HS-5 (cell line): ENCODE measurements at places on chromosomes 7 and 10.

DNA sequence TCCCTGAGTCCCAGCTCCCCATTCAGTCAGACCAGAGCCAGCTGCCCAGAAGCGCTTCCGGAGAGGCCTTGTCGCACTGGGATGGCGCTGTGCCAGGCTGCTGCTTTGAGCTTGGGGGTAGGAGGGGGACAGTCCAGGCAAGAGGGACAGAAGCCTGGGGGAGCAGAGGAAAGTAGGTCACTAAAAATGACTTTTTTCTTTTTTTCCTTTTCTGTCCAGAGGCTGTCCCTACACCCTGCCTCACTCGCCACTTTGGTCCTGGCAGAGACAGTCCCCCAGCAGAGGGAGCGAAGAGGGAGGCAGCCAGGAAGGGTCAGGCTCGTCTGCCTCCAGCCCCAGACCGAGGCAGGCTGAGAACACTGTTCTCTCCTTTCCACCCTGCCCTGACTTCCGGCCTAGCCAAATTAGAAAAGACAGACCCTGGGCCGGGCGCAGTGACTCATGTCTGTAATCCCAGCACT, 15.8 kb upstream of the TRIM8 start:
- DNase-seq = no peak

DNA sequence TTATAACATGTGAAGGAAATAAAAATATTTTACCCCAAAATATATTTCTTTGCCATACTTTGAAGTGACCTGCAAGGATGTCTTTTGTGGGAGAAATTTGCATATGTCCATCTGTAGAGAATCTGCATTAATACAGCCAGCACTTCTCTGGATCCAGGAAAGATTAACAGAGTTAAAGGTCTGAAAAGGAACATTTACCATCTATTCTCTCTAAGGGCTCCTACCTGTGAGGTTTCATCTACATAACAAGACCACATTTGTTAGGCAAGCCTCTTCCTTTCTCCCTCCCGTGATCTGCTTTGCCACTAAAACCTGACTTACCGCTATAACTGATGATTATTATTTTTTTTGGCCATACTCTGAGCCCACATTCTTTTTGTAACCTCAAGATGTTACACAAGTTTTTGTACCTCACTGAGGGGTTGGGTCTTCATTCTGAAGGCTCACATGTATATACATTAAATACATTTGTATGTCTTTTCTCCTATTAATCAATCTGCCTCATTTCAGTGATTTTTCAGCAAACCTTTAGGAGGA, 129.4 kb downstream of the AKR1D1 start:
- no peak for DNase-seq

GRCh38 chr10:93799155-93799708, 41.5 kb downstream of the LGI1 start:
- no peak for DNase-seq

DNA sequence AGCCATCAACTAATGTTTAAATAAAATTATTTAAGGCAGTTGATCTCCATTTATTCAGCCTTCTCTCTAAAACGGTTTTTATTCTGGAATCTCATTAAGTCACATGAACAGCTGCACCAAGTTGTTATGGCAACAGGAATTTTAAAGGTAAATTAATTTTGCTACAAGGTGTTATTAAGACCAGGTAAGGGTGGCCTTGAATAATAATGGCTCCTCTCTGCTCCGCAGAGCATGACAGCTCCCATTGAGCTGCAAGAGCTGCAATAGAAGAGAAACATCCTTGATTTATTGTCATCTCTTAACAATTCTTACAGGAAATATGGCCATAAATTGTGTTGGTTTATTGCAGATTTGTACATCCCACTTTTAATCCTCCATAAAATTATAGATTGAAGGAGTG, 165.8 kb downstream of the KLF6 start:
- no peak for DNase-seq

- DNase-seq = no peak
Measured at GRCh38 chr7:134391223-134391622, 67.7 kb downstream of the AKR1B1 start.

- DNase-seq = no peak
Measured at GRCh38 chr7:107291434-107291833, 122.6 kb downstream of the HBP1 start.

DNA sequence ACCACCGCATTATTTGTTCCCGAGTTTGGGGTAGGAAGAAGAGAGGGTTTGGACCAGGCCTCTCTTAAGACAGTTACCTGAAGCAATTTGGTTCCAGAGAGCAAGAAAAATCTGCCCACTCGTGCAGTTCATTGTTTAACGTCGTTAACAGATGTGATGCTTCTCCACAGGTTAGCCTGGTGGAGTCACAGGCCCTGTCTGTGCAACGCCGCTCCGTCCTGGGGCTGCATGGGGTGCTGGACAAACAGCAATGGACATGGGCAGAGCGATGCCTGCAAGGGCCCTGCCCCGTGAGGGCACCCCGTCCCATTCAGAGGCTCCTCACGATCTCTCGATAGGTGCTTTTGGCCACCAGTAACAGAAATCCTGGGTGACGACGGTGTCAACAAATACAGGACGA, 9.7 kb downstream of the FOXL3 start:
- DNase-seq = no peak

DNA sequence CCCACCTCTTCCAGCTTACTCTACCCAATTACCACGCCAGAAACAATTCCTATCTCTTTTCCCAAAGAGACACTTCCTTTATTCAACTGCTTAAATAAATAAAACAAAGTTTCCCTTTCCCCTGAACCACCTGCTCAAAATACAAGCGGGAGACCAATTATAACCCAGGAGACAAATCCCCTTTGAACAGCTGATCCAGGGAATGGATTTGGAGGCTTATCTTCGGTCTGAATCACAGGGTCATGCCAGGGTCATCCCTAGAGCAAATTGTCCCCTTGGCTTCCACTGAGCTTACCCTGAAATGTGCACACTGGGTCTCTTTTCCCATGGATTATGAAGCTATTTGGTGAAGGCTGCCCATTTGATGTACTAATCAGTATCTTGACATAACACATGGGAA, 99.9 kb upstream of the JAZF1 start:
- no peak for DNase-seq

GRCh38 chr7:50920031-50920635, 137.4 kb upstream of the GRB10 start:
- DNase-seq = no peak

DNA sequence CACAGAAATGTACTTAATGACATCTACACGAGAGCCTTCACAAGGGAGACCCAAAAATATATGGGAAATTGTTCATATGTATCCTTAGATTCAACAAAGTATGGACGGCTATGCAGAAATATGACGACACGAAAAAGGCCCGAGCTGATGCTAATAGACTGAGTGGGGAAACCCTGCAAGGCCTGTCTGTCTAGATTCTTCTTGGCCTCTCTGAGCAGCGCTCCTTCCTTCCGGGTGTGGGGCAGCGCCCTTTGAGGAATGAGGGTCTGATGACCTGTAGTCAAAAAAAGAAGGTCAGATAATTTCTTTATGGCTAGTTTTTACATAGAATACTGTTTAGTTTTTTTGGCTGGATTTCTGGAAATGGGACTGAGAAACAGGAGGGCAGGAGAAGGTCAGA, 192.8 kb upstream of the AKR1E2 start:
- DNase-seq = no peak

- DNase-seq = no peak
Measured at GRCh38 chr7:106419455-106420182, 134.8 kb upstream of the NAMPT start.

DNA sequence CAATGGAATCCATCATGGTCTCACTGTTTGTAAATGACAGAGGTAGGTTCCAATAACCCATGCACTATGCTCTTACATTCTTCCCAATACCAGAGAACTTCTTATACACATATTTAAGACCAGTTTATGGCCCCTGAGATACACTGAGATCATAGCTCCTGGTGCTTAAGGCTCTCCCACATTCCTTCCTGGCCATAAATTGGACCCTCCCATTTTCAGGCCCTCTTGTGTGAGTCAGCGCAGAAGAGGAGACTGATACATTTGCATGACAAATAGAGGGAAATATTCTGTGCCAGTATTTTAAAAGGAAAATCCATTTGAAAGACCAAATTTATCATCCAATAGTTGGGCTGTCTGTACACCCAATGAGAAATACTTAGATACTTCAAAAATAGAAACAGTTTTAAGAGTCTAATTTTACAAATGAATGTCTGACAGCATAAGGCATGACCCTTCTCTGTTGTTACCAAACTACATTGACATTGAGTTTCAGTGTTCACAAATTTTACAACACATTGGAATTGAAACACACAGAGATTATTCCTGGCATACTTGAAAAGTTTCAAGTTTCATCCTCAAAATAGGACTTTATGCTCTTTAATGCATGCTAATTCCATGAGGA, 35.3 kb downstream of the SLC16A9 start:
- DNase-seq = peak; percentile 69

- no peak for DNase-seq
Measured at GRCh38 chr10:125350519-125350918, 190.2 kb upstream of the CTBP2 start.

- no peak for DNase-seq
Measured at GRCh38 chr7:1055956-1056784, 11.8 kb downstream of the GPR146 start.

DNA sequence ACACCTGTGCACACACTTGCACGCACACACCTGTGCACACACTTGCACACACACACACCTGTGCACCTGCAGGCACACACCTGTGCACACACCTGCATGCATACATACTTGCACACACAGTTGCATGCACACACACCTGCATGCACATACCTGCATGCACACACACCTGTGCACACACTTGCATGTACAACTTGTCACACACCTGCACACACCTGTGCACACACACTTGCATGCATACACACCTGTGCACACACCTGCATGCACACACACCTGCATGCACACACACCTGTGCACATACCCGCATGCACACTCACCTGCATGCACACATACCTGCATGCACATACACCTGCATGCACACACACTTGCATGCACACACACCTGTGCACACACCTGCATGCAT, 150.1 kb upstream of the RHEB start:
- no peak for DNase-seq

- DNase-seq = no peak
Measured at GRCh38 chr10:99372546-99373271, 43.6 kb downstream of the CNNM1 start.

GRCh38 chr7:108245523-108246226, 115.5 kb upstream of the LAMB4 start:
- no peak for DNase-seq

DNA sequence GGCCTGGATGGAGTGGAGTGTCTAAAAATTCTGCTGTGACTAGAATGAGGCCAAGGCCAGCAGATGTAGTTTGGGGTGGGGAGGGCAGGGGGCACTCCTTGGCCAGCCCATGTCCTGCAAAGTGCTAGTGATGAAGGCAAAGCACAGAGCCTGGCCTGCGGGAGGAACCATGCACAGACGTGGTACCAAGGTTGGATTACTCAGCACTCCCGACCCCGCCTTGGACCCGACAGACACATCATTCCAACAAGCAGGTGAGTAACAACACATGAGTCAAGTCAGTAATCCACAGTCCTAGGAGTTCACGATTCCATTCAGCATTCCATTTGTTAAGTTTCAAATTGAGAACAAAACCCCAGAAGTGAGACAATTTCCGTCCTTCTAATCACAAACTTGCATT, 317.3 kb downstream of the TCERG1L start:
- no peak for DNase-seq

DNA sequence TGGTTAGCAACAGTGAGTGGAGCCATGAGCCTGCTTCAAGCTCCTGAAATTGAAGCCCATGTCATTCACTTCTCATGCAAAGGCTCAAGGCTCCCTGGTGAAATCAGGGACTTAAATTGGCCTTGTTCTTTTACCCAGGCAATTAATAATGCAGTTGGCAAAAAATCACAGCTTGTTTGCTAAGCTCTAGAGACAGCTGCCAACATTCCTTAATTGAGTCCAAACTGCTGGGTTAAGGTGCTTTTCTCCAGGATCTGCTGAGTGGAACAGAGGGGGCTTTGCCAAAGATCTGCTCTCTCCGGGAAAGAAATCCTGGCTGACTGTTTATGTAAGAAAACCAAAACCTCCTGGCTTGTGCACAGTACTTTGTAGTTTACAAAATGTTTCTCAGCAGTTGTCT, 257.6 kb upstream of the GHITM start:
- DNase-seq = no peak

GRCh38 chr10:10368951-10369576, 648.6 kb upstream of the CELF2 start:
- no peak for DNase-seq

GRCh38 chr7:24902276-24902675, 77.7 kb downstream of the OSBPL3 start:
- no peak for DNase-seq

GRCh38 chr10:24428410-24428782, 219.5 kb downstream of the KIAA1217 start:
- no peak for DNase-seq

DNA sequence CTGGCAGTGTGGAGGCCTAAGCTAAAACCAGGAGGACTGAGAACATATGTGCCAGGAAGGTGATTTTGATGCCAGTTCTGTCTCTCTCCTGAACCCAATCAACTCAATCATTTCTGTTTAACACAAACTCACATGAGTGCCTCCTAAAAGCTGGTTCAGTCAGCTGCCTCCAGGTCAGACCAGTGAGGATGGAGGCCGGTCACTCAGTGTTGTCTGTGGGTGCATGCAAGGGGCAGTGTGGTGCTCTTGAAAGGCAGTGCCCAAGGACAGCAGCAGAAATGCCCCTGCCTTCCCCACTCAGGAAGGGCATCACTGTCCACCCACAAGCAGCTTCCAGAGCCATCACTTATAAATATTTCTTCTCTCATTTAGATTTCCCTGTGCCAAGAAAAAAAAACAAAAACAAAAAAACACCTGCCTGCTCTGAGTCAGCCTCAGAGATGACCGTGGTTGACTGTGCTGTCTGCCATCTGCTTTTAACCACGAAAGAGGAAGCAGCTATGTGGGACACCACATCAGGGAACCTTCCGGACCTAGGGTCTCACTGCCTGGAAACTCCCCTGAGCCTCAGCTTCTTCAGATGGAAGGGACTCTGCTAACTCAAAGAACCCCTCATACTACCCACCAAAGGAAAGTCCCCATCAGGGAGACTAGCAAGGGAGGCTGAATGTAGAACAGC, 39.1 kb downstream of the VOPP1 start:
- peak; percentile 13 for DNase-seq

GRCh38 chr7:85750454-85750949, 563.6 kb upstream of the SEMA3D start:
- no peak for DNase-seq

GRCh38 chr7:44962483-44963251, 16.1 kb downstream of the MYO1G start:
- no peak for DNase-seq
